ENCODE measurements at places on chromosomes 12 and 14. TPM values are rescaled to one million over a fixed set of nuclear protein-coding genes. Genes with fewer than 3 reads are reported as not detected.

- no peak for DNase-seq
- peaks cover 22% of the 10 kb centered on the region for H3K36me3 ChIP-seq
These were observed 48.4 kb downstream of the ANAPC7 start for GRCh38 chr12:110355073-110355472.

DNA sequence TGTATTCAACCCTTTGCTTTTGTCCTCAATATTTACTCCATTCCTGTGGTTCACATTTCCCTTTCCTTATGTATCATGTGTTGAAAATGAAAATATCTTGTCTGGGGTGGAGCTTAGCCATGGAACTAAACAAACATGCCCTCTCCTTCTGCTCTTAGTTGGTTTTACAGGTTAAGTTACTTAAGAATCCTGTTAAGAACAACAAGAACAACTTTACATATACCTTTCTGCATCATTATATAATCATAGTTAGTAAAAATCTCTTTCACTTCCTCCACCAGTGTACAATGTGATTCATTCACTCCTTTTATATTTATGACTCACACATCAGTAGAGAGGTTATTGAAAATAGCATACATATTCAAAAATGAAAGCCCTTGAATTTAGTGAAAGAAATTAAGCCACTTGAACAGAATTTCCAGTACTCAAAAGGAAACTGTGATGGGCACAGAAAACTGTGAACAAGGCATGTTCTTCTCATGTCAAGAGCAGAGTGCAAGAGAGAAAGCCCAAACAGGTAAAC is 307.7 kb downstream of the CCDC91 start:
- no peak overlapping the region for H3K4me3 ChIP-seq
- H3K36me3 ChIP-seq: no peaks in the 10 kb centered on the region
- peaks cover 6% of the 10 kb centered on the region for H3K4me1 ChIP-seq
- H3K27me3 ChIP-seq: no peaks in the 10 kb centered on the region
- no peak overlapping the region for H3K27ac ChIP-seq

DNA sequence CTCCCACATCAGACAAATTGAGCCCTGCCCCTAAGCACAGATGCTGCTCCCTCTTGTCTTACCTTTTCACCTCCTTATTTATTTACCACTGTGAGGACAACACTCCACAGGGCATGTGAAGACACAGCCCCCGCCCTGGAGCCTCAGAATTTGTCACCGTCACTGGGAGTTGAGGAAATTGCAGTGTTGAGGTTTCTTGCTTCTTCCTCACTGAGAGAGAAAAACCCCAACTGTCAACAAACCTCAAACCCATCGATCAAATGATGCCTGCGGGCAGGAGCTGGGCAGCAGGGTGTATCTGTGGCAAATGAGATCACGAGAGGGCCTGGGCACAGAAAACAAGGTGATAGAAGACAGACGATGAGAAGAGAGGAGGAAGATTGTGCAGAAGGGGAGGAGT is 30.5 kb upstream of the PLEKHG3 start:
- no peak for DNase-seq
- no peaks in the 10 kb centered on the region for H3K4me1 ChIP-seq
- H3K36me3 ChIP-seq: no peaks in the 10 kb centered on the region
- no peaks in the 10 kb centered on the region for H3K27me3 ChIP-seq
- no peak overlapping the region for H3K4me3 ChIP-seq

MMP19 gene
- total RNA-seq: 2.4 TPM

Data from heart right ventricle (tissue), 16 donors.